Spinal cord (tissue), 10 donors: ENCODE measurements at places on chromosomes 2 and 18. TPM values are rescaled to one million over a fixed set of nuclear protein-coding genes. Genes with fewer than 3 reads are reported as not detected.

RND3 gene
- polyA plus RNA-seq: 33.7 TPM

ST6GAL2 gene
- polyA plus RNA-seq: 50.3 TPM

TYMS gene
- polyA plus RNA-seq: 70.3 TPM

SP3 gene
- 45.9 TPM for polyA plus RNA-seq

PAIP2B gene
- 22.2 TPM for polyA plus RNA-seq

PTPRM gene
- 123 TPM for polyA plus RNA-seq

BOLL gene
- 0.08 TPM for polyA plus RNA-seq

MAL gene
- polyA plus RNA-seq: 17.6 TPM

SCN9A gene
- polyA plus RNA-seq: 17.6 TPM

GEN1 gene
- 10.8 TPM for polyA plus RNA-seq
